Stimulated activated CD4-positive, alpha-beta T cell treated with anti-CD3 and anti-CD28 coated beads, Interleukin-1b, Interleukin-23, amount 100 ng/mL, for 1 hour (primary cell): ENCODE measurements at places on chromosomes 4 and X.

DNA sequence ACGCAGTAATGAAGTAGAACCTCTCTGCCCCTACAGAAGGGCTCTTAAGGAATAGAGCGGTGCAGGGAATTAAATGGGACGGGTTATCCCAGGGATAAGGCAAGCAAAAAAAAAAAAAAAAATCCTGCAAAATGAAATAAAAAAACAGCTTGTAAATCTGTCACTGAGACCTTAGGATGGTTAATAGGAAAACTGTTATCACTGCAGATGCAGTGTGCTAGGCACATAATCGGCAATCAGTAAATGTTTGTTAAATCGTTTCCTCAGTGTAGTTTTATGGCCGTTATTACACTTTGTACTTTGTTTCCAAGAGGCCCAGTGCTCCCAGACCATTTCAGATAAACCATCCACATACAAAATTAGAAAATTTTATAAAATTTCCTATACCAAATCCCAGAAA is 1.0 kb downstream of the HNRNPH2 start:
- DNase-seq: no peak

- no peak for DNase-seq
Observed at GRCh38 chrX:124863303-124863702, 456.4 kb upstream of the TEX13C start.

DNA sequence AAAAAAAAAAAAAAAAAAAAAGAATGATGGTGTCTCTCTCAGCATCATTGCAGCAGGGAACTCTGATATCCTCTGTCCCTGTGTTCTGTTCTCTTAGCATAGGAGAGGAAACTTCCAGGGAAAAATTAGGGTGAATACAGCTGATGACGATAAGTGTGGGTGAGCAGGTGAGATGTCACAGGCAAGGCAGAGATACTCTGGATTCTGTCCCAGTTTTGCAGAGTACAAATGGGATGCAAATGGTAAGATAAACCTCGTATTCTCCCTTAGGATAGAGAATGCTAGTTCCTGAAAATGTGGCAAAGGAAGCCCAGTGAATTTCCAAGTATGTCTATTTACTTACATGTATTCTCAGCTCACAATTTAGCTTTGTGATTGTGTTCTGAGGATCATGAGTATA is 671.6 kb upstream of the BOD1L1 start:
- DNase-seq: no peak

GRCh38 chr4:38313175-38313574 is 350.8 kb upstream of the KLF3 start:
- DNase-seq: no peak

- DNase-seq: no peak
Observed at GRCh38 chrX:126695375-126695896, 124.1 kb upstream of the PRR32 start.

DNA sequence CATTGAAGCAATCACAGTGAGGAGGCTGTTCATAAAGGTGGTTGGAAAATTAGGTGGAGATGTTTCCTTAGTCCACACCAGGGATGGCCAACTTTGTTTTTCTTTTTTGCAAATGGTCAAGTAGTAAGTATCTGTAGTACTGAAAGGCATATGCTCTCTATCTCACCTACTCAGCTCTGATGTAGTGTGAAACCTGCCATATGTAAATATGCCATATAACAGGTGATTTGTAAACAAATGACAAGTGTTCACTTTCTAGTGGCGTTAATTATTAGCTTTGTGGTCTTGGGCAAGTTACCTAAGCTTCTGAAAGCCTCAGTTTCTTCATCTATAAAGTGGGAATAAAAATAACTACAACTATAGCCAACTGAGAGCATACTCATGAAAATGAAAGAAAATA is 421.4 kb upstream of the LCORL start:
- no peak for DNase-seq

GRCh38 chr4:110869114-110869513 is 246.2 kb upstream of the PITX2 start:
- DNase-seq: no peak

- DNase-seq: no peak
Observed at GRCh38 chr4:95049551-95050233, 291.9 kb downstream of the BMPR1B start.

- DNase-seq: peak; percentile 38
Observed at GRCh38 chr4:3047464-3048286, 26.7 kb downstream of the HTT-AS start.

GRCh38 chr4:94329933-94330332 is 12.7 kb downstream of the HPGDS start:
- DNase-seq: no peak

- no peak for DNase-seq
Observed at GRCh38 chr4:162229670-162230069, 65.9 kb upstream of the FSTL5 start.

DNA sequence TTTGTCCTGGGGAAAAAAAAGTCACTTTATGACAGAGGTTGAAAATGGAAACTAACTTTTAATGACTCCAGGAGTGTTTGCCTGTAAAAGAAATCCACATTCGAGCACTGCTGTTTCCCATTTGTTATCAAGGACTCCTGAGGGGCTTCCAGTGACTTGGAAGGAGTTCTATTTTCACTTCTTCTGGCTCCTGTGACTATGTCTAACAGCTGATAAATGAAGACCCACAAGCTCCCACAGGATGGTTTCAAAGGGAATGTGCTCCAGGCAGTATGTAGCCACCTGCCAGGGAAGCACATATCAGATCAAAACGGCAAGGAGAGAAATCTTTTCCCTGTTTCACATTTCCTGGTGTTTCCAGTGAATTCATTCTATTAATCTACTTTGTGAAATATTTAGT is 159.8 kb upstream of the FAM241A start:
- DNase-seq: no peak

DNA sequence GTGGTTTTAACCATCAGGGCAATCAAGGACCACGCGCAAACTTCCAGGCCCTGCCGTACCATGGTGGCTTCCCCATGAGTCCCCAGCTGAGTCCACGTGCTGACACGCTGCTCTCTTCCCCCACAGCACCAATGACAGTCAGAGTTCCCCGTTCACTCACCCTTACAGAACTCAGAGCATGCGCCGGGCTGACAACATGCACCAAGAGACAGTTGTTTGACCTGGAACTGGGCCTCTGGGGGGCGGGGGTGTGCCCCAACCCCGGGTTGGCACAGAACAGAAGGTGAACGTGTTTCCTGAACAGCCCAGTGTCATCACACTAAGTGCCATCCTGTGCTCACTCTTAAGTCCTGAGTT is 29.4 kb downstream of the IRF2 start:
- no peak for DNase-seq

GRCh38 chr4:3819210-3819919 is 53.2 kb downstream of the ADRA2C start:
- DNase-seq: no peak

- peak; percentile 26 for DNase-seq
Observed at GRCh38 chrX:153474718-153475117, 4.3 kb upstream of the HAUS7 start.

- DNase-seq: no peak
Observed at GRCh38 chr4:182768838-182769237, 148.3 kb downstream of the DCTD start.

- DNase-seq: no peak
Observed at GRCh38 chrX:1239681-1240142, 27.3 kb upstream of the CRLF2 start.

GRCh38 chr4:185534511-185534865 is 819 bp downstream of the PDLIM3 start:
- no peak for DNase-seq

- DNase-seq: no peak
Observed at GRCh38 chr4:8303485-8304281, 34.1 kb downstream of the HTRA3 start.

- DNase-seq: peak; percentile 17
Observed at GRCh38 chr4:2009651-2010233, 968 bp upstream of the NELFA start.

- peak; percentile 21 for DNase-seq
Observed at GRCh38 chr4:48341776-48342605, 662 bp downstream of the SLAIN2 start.

DNA sequence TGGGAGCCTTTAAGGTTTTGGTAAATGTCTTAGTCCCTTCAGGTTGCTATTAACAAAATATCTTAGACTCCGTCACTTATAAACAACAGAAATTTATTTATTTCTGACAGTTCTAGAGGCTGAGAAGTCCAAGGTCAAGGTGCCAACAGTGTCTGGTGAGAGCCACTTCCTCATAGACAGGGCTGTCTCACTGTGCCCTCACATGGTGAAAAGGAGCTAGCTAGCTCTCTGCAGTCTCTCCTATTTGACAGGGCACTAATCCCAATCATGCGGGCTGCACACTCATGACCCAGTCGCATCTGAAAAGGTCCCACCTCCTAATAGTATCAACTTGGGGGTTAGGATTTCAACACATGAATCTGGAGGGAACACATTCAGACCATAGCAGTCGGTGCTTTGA is 63.4 kb upstream of the KLF3 start:
- DNase-seq: no peak

- DNase-seq: no peak
Observed at GRCh38 chrX:111431001-111431400, 19.0 kb upstream of the DCX start.

DNA sequence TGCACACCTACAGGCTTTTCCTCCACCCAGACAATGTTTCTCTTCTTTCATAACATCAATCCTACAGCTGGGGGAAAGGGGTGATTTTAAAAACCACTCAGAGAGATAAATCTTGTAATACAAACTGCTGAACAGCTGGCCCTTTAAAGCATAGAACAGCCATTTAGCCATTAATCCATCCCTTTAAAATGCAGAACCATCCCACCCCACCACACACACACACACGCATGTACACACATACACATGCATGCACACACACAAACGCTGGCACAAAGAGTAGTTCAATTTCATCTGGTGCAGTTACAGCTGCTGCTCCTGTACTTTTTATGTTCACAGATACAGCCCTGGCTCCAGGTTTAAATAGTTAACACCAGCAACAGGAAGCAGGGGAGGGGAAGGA is 426.1 kb downstream of the MID1IP1 start:
- DNase-seq: no peak

DNA sequence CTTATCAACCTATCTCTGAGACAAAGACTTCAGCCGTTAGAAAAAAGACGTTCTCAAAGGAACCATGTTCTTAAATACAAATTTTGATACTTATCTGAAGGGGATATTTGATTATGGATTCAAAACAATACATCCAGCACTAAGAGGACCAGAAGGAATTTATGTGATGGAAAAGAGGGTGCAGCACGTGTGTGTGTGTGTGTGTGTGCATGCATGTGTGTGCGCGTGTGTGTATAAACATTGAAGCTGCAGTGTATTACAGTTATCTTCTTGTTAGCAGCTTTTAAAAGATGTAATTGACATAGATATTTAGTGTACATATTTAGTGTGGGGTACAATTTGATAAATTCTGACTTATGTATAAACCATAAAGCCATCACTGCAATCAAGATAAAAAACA is 44.9 kb downstream of the ANK2 start:
- no peak for DNase-seq

DNA sequence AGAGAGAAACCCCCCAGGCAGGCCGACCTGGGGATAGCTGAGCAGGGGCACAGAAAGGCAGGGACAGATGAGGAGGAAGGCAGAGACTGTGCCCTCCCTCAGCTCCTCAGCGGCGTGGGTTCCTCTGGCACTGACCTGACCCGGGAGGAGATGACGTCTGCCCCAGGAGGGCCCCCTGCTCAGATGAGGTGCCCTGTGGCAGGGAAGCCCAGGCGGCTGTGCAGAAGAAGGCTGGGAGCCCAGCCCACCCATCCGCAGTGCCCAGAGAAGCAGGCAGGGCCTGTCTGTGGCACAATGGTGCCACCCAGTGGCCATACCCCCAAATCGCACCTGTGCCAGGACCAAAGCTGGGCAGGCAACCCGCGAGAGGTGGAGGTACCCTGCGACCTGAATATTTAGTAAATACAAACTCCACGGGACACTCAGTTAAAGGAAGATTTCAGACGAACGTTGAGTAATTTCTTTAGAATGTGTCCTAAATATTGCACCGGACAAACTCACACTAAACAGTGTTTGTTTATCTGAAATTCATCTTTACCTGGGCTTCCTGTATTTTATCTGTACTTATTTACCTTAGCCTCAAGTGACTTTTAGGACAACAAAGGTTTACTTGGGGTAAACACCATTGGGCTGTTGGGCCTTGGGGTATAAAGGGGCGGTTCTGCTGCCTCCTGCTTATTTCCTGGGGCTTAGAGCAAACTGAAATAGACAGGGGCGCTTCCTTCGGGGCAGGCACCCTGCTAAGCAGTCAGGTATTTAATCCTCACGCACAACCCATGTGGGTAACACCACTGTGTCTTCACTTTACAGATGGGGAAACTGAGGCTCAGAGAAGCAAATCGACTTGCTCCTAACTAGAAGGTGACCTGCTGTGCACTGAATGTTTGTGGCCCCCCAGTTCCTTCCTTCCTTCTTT is 46.5 kb upstream of the HMX1 start:
- peak; percentile 54 for DNase-seq
